NCI-H2029 treated with DMSO at 0.1 percent for 48 hours (cell line): ENCODE measurements at places on chromosomes 6 and 20.

- DNase-seq: no peak
Measured at GRCh38 chr6:88882536-88882935, 80.9 kb downstream of the RNGTT start.

DNA sequence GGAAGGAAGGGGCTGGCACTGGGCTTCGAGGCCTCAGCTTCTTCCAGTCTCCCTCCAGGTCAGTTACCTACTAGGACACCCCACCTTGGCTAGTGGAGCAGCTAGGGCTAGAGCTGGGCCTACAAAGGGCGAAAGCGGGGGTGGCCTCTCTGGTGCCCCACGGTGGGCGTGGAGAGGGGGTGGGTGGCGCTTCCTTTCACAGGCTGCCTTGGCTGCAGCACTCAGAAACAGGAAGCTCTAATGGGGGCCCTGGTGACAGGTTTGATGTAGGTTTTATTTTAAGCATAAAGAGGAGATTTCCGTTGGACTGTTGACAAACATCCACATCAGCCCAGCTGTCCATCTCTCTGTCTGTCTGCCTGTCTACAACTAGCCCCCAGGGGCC is 13.4 kb downstream of the FAM110A start:
- no peak for DNase-seq

DNA sequence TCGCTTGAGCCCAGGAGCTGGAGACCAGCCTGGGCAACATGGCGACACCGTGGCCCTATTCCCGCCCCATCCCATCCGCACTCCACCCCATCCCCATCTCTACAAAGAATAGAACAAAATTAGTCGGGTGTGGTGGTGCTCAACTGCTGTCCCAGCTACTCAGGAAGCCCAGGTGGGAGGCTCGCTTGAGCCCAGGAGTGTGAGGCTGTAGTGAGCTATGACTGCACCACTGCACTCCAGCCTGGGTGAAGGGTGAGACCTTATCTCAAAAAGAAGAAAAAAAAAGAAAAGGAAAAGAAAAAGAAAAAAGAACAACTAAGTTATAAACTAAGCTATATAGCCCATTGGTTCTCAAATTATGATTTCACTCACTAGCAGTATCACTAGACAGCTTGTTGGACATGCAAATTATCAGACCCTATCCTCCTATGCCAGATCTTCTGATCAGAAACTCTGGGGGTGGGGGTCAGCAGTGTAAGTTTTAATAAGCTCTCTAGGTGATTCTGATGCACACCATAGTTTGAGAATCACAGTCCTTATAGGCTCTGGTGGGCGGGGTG is 491 bp upstream of the ITCH start:
- no peak for DNase-seq

GRCh38 chr6:168683621-168684020 is 242.6 kb downstream of the SMOC2 start:
- DNase-seq: no peak

DNA sequence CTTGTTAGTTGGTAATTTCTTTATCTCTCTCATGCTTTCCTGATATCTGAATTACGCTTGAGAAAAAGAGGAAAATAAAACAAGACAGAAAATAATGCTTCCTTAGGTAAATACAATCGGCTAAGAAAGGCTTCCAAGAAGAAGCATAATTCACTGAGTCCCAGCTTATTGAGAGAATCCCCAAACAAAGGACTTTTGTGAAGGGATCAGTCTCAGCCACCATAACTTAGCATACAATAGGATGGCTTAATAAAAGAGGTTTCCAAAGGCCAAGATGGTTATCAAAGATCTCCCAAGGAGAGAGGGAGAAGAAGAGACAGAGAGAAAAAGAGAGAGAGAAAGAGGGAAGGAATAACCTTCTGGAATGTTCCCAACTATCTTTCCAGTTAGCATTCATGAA is 46.0 kb upstream of the SALL4 start:
- DNase-seq: no peak
